ENCODE measurements at places on chromosomes 2 and 18.
A peak's percentile ranks its signal among the peaks of the same experiment; 100 is the strongest.

- DNase-seq = no peak
Observed at GRCh38 chr2:226413498-226414130, 386.0 kb downstream of the IRS1 start.

DNA sequence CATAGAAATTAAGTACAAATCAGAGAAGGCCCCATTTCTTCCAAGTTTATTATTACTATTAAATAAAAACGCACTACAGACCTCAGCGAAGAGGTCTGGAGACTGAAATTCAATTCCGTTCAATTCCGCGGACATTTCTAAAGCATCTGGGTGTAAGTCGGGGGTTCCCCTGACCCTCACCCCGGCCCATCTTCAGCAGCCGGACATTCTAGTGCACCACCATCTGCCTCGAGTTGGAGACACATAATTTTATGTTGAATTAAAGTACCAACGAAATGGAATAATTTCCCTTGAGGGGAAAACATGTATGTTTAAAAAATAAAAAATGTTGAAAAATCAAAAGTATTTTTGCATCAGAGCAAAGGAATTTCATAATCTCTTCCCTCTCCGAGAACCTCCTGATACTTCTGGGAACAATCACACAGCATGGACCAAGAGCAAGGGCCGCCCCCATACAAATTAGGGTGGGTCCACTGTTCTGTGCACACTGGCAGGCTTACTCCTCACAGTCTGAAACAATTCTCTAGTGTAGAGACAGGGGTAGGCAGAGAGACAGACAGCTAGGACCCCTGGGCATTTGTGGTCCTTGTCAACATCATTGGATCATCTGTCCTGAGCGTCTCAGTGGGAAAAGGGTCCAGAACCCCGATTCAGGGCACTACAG is 29.3 kb downstream of the MBP start:
- DNase-seq = no peak

DNA sequence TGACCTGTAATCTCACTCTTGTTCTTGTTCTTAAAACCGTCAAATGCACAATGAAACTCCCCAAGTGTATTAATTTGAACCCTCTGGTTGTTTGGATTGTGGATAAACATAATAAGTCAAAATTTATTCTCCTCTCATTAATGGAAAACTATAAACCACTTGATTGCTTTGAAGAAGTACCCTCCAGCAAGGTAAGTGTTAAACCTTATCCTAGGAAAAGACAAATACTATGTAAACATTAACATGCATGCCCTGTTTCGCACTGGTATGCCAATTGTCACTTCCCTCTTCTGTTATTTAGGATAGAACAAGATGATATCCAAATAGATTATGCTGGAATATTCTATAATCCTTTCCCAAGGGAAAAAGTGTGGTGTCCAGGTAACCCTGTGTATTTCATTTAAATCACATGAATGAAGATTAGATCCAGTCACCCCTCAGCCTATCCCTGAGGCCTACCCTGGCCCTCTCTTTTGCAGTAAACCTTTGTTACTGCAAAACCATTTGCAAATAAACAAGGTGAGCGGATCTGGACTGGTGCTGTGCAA is 1.3 kb downstream of the ADI1 start:
- no peak for DNase-seq

- DNase-seq = no peak
Observed at GRCh38 chr2:203492965-203493364, 42.1 kb downstream of the RAPH1 start.

DNA sequence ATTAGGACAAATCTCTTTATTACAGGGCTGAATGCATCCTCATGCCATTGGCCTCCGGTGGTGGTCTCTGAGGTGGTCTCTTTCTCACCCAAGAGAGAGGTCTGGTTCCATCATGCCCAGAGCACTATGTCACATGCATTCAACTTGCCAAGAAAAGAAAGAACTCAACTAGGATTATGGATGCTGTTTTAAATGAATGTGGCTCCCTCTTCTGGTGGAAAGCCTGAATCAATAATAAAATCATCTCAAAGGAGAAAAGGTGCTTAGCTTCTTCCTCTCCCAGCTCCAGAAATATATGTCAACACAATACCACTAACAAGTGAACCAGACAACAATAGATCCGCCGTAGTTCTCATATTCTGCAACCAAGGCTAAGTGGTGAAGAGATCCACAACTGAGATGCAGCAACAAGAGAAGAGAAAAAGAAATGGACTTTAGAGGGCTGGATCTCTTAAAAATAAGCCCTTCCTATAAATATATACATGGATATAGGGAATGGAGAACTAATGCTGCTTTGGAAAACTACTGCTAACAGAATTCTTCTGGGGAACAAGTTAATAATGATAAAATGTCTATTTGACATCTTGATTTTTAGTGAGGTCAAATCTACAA is 396.8 kb downstream of the NCKAP5 start:
- DNase-seq = peak; percentile 18

GRCh38 chr18:60656553-60656952 is 284.0 kb upstream of the MC4R start:
- DNase-seq = no peak

GRCh38 chr2:178994264-178994663 is 55.7 kb downstream of the CCDC141 start:
- DNase-seq = no peak

DNA sequence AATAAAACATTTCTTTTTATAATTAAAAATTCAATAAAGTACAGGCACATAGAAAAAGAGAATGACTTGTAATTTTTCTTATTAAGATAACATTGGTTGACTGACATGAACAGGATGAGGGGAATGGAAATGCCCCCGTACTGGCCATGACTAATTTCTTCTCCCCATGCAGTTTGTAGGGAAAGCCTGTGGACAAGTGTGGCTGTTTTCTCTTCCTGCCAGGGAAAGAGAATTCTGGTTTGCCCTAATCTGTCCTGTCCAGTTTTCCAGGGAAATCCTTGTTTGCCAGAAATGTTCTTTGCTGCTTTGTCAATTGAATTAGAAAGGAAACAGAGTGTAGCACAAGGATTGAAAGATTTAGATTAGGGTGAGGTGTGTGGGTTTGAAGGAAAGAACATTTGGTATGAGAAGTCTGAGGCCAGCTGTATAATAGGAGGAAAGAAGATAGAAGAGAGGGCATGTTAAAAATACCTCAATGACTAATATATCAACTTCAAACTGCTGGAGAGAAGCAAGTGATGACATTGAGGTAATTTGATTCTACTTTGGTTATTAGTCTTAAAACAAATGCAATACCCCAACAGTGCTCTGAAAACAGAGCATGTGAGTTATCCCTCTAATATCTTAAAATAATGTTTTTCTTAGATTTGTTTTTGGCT is 593.9 kb upstream of the ZNF804A start:
- DNase-seq = peak; percentile 26

DNA sequence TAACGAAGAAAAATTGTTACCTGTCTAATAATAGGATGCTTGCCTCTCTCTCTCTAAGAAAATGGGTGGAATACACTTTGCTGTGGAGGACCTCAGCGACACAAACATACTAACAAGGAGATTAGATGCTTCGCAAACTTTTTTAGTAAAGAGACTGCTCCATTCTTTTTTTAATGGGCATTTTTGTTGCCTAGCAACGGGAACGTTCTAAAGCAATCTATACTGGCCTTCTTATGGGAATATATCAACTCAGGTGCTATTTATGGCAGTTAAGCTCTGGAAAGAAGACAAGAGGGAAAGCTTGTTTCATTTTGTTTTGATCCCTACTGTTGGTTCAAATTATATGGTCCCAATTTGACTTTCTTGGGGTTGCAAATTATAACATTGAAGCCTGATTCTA is 86.8 kb upstream of the CBLN2 start:
- DNase-seq = no peak

DNA sequence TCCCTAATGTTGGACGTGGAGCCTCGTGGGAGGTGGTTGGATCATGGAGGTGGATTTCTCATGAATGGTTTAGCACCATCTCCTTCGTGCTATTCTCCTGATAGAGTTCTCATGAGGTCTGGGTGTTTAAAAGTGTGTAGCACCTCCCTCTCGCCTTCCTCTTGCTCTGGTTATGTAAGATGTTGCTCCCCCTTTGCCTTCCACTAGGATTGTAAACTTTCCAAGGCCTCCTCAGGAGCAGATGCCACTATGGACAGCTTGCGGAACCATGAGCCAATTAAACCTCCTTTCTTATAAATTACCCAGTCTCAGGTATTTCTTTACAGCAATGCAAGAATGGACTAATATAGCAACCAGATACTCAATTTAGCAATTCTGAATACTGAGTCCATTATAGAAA is 82.4 kb upstream of the PELI1 start:
- no peak for DNase-seq

DNA sequence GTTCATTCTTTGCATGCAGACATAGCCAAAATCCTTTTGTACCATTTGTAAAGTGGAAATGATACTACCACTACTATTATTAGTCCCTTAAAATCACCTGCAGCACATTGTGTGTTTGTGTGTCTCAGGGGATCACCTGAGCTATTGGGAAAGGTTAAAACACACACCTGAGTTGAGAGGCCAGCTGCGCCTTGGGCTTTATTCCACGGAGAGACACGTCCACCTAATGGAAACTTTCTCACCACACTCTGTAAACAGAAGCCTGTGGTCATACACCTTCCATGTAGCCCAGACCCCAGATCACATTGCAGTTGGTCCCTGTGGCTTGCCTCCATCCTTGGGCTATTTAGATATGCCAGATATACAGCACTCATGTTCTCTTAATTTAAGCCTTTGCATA is 81.8 kb upstream of the SH3BP4 start:
- no peak for DNase-seq

- no peak for DNase-seq
Observed at GRCh38 chr2:23327416-23327815, 57.6 kb upstream of the KLHL29 start.

- DNase-seq = no peak
Observed at GRCh38 chr2:95029898-95030341, 4.4 kb downstream of the MAL start.

- no peak for DNase-seq
Observed at GRCh38 chr18:74468547-74469061, 11.5 kb upstream of the DIPK1C start.

GRCh38 chr18:65994302-65994701 is 243.5 kb downstream of the CDH7 start:
- DNase-seq = no peak

GRCh38 chr18:68608851-68609490 is 105.9 kb downstream of the TMX3 start:
- DNase-seq = no peak

DNA sequence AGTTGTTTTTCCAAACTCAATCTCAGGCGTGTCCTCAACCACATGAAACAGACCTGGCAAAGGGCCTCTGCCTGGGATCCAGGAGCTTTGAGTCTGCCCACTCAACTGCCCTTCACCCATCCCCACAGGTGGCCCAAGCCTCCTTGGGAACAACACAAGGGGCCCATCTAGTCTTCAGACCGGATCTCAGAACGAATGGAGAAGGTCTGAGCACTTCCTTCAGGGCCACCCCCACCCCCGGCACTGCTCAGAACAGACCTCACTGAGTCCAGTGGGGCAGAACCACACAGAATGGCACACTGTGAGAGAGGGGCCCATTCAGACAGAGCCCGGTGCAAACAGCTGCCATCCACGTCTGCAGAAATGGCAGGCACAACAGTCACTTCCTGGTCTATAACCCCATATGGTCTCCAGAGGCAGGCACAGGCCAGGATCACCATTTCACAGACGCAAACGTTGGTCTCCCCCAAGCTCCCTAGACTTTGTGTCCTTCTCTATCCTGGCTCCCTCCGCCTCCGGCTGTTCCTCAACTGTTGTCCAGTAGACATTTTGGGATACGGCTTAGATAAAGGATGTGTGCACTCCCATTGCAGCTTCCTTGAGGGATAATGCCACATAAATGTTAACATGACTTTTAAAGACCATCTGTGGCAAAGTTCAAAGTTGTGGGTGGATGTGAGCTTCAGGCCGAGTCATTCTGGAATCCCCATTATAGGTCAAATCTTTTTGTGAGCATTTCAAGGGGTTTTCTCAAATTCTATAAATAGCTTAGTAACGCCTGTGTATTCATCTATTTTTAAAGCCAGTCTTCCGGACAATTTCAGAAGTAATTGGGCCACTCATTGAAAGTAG is 149.7 kb downstream of the SMAD7 start:
- DNase-seq = no peak

GRCh38 chr2:160140471-160140870 is 59.6 kb downstream of the ITGB6 start:
- no peak for DNase-seq

GRCh38 chr2:75458201-75458600 is 102.5 kb downstream of the EVA1A start:
- DNase-seq = no peak

DNA sequence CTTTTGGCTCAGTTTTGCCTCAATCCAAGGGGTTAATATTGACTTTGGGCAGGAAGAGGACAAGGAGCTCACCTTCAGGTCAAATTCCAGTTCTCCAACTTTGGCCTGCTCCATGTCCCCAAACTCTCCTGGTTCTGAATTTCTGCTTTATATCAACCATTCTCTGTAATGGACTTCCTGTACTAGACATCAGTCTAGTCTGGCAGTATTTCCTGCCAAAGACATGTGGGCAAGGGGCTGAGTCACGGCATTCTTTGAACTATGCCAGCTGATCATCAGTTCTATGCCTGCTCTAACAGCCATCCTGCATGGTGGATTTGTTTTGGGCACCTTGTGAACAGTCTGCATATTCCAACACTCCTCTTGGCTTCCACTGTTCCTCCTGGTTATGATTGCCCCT is 199.4 kb downstream of the ZEB2 start:
- peak; percentile 7 for DNase-seq

- DNase-seq = no peak
Observed at GRCh38 chr2:68742626-68743415, 8.2 kb downstream of the ARHGAP25 start.

GRCh38 chr2:195343942-195344530 is 313.0 kb upstream of the SLC39A10 start:
- peak; percentile 16 for DNase-seq

DNA sequence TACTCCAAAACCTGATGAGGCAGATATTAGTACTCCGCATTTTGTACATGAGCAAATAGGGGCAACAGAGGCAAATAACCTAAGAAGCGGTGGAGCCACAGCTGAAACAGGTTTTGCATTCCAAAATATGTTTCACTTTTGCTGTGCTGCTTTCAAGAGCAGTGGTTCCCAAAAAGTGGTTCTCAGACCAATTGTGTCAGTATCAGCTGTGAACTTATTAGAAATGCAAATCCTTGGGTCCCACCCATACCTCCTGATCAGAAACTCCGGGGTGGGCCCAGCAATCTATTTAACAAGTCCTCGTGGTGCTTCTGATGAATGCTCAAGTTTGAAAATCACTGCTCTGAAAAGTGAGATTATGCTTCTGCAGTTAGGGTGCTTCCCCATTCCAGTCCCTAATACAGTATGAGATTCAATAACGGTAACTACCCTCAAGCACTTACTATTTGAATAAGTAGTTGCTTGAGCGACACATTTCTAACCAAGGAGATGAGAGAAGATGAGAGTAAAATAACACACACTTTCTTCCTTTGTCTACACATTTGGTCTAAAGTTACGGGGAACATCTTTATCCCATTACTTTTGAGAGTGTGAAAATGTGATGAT is 17.8 kb upstream of the TCF4 start:
- no peak for DNase-seq

DNA sequence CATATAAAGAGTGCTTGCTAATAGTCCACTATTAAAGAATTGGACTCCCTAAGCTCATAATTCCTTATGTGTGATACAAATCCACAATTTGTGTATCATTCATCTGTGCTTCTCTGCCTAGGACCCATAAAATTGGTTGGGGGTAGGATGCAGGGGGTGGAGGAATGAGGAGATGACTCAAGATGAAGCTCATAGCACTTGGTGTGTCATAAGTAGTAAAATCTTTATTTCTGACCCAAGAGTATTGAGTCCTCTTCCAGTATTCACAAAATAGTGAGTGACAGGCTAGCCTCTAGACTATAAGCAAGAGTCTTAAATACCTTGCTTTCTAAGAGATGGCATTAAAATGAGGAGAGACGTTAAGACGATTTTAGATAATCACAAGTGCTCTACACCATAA is 390.9 kb upstream of the CDH19 start:
- no peak for DNase-seq
